ENCODE measurements at places on chromosomes 2 and 18.

GRCh38 chr2:149568138-149568537 lies 19.4 kb downstream of the MMADHC start:
- DNase-seq, result no peak

GRCh38 chr18:24817587-24818371 lies 357.3 kb downstream of the HRH4 start:
- DNase-seq, result no peak

DNA sequence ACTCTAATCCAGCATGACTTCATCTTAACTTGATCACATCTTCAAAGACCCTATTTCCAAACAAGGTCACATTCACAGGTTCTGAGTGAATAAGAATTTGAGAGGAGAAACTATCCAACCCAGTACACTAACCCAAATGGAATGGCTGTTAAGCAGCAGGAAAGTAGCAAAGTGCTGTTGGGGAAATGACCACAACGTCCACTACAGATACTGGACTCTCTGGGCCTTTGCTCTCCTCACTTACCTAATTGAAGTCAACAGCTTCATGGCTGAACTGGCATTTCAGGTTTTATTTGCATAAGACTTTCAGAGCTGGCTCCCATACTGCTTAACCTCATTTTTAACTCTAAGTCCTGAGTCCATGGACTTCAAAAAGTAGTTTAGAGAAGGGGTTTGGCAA lies 38.0 kb upstream of the ACVR2A start:
- no peak for DNase-seq

GRCh38 chr2:148259674-148260073 lies 238.8 kb downstream of the MBD5 start:
- DNase-seq, result no peak

DNA sequence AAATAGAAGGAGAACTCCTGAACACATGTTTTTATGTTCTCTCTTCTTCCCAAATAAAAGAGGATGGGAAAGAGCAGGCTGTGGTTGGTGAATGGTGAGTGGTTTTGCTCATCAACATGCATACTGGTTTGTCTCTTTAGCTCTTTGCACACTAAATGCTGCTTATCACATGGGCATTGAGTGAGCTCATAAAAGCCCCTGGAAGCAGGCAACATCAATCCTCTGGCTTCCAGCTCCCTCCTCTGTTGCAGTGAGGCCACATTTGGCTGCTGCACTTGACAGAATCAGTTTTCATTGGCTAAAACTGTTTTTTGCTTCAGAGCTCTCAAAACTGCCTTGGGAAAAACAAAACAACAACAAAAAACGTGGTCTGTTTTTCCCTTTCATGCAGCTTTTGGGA lies 1308.2 kb upstream of the NRXN1 start:
- no peak for DNase-seq

DNA sequence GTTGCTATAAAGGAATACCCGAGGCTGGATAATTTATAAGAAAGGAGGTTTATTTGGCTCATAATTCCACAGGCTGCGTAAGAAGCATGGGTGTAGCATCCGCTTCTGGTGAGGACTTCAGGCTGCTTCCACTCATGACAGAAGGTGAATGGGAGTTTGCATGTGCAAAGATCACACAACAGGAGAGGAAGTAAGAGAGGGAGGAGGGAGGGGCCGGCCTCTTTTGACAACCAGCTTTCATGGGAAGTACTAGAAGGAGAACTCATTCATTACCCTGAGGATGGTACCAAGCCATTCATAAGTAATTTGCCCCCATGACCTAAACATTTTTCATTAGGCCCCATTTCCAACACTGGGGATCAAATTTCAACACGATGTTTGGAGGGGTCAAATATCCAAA lies 386.8 kb upstream of the NETO1 start:
- no peak for DNase-seq

- no peak for DNase-seq
These were observed 130.9 kb upstream of the CAPN13 start for GRCh38 chr2:30938196-30938595.

GRCh38 chr2:26559044-26559405 lies 81.1 kb upstream of the OTOF start:
- no peak for DNase-seq

DNA sequence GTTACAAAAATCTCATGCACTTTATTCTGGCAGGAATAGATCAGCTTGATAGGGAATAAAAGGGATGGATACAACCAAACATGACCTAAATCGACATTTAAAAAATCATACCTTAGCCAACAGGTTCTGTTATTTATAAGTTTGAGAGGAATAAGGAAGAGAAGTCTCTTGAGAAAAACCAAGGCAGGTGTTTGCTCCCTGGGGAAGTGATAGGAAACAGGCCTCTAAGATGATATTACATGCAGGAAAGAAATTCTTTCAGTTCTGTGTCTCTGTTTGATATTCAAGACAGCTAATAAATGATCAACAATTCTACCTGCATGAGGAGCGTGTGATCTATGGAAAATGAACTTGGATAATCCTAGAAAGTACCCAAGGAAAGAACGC lies 184.8 kb upstream of the ZEB2 start:
- DNase-seq, result no peak

DNA sequence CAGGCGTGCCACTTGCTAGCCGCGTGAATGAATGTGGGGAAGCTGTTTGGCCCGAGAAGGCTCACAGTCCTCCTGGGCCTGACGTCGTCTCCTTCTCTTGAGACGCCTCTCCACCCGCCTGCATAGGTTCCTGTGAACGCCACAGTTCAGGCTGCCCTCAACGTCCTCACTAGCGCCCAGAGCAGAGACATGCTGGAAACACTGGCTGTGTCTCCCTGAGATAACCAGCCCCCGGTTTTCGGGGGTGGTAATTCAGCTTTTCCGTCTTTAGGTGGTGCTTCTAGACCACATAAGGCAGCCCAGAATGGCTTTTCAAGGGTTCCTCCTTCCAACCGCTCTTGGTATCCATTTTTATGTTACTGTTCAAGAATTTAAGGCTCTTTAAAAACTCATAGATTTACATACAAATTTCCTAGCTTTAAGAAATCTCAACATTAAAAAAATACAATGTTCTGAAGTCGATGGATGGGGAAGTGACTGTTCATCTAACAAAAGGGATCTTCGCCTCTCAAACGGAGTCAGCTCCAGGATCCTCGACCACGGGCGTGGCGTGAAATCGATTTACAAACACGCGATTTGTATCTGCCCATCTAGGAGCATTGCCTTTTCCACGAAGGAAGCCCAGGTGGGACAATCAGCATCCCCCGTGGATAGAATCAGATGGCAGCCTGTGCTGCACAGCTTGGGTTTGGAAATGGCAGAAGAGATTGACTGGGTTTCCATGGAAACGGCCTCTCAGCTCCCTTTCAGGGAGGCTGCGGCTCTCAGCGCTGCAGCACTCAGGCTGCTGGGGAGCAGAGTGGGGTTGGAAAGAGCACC lies 110.6 kb upstream of the PXDN start:
- DNase-seq, result peak; percentile 85

- peak; percentile 73 for DNase-seq
These were observed 61.9 kb downstream of the PPP1R1C start for GRCh38 chr2:182047544-182047943.

- DNase-seq, result peak; percentile 48
These were observed 1321.6 kb upstream of the ACVR2A start for GRCh38 chr2:146523196-146523595.

DNA sequence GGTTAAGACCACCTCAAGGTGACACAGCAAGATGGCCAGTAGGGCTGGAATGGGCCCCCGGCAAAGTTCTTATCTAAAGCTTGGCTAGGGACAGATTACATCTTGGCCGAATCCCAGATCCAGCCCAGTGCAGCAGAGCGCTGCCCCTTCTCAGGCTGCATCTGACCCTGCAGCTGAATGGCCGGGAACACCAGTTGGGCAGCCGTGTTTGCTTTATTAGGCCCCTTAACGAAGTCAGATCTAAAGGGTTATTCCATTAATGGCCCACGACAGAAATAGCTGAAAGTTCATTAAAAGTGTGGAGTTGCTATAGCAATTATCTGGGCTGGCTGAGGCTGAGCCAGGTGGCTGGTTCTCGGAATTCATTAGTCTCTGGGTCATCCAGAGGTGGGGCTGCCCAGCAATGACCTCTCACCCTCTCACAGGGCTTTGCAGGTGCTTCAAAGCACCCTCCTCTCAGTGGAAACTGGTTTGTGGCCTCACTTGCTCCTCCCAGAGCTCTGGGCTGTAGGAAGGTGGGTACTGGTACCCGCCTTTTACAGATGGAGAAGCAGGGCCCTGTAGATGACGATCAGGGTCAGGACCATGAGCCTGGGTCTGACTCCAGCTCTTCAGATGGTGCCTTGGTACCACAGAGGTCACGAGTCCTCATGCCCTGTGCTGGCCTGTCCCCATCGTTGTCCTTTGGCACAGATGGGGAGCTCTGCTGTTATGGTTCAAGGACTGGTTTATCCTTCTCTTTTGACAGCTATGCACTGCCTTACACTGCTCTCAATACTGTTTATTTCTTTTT lies 68.8 kb downstream of the EMX1 start:
- no peak for DNase-seq

GRCh38 chr2:196012314-196012713 lies 56.3 kb downstream of the DNAH7 start:
- no peak for DNase-seq

DNA sequence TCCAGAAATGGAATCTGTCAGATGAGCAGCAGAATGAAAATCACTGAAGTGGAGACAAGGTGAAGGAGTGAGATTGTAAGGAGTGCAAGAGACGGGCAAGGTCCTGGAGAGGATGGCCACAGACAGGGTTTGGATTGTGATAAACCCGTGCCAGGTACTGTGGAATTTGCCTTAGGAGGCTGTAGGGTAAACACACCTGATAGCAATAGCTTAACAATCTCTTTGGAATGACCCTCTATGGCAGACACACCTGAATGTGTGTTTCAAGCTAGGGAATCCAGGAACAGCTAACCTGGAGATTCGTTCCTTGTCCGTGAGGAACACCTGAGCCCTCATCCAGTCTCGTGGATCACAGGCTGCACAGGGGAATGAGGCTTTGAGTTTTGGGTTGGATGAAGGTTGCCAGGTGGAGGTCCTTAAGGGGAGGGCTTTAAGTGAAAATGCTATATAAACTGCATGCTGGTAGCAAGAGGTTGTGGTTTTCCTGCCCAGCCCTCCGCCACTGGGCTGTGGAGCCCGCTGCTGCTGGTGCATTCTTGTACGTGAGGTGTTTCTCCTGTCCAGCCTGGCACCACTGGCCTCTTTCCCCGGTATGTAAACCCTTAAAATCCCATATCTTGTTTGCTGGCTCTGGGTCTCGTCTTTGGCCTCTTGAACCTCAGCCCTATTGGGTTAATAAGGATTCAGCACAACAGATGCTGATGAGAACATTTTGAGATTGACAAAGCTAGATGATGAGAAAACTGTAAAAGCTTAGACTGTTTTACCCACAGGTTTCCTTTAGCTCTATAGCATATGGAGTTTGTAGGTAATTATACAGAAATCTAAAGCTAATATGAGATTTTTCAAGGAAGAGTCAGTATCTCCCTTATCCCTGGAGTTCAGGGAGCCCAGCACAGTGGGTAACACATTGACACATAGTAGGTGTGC lies 117.9 kb downstream of the ARHGAP15 start:
- DNase-seq, result no peak

- no peak for DNase-seq
These were observed 12.8 kb upstream of the MAP3K20 start for GRCh38 chr2:173062801-173063200.

- DNase-seq, result no peak
These were observed 27.2 kb upstream of the FRZB start for GRCh38 chr2:182893666-182894065.

- DNase-seq, result no peak
These were observed 172.3 kb downstream of the CDH2 start for GRCh38 chr18:28004606-28005005.

DNA sequence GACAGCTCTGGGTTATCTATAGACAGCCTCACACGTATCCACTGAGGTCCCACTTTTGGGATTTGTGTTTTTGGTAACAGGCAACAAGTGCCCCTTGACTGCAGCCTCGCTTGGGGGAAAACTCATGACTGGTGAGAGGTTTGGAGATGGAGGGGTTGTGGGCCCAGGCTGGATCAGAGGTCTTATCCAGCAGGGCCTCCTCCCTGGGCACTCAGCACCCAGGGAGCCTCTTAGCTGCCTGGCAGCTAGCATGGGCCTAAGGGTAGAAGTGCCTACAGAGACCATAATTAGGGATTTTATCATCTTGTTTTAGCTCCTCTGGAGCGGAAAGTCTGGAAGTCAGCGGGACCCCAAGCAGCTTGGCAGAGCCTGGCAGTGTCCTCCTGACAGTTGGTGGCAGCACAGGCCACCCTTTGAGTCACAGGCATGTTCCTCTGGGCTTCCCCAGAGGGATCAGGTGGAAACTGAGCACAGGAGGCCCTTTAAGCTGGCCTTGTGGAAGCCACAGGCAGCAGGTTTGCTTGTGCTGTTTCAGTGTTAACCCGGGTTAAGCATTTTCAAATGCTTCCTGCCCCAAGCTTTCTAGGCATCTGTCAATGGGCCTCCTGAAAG lies 143.1 kb downstream of the KCTD1 start:
- peak; percentile 27 for DNase-seq

GRCh38 chr18:23038712-23039111 lies 96.6 kb upstream of the CABLES1 start:
- no peak for DNase-seq

DNA sequence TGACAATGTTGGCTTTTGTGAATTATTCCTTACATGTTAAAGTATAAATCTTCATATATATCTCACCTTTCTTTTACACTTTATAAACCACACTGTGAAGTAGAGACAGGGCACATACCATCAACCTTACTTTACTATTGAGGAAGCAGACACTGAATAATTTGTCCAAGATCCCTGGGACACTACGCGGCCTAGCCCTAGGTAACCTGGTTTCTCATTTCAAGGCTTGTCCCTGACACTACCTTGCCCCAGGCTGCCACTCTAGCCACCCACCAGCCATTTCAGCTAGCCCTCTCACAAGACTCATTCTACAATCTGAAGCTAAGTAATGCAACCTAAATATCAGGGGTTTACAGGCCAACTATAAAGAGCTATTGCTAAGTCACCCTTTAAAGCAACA lies 26.7 kb downstream of the CCDC93 start:
- no peak for DNase-seq

GRCh38 chr2:69499242-69499641 lies 62.0 kb upstream of the NFU1 start:
- no peak for DNase-seq

- DNase-seq, result no peak
These were observed 9.1 kb downstream of the RESP18 start for GRCh38 chr2:219323434-219323833.

- DNase-seq, result no peak
These were observed 47.2 kb downstream of the MEP1B start for GRCh38 chr18:32237049-32237448.

GRCh38 chr2:166074430-166074829 lies 53.4 kb downstream of the SCN1A start:
- DNase-seq, result peak; percentile 97

DNA sequence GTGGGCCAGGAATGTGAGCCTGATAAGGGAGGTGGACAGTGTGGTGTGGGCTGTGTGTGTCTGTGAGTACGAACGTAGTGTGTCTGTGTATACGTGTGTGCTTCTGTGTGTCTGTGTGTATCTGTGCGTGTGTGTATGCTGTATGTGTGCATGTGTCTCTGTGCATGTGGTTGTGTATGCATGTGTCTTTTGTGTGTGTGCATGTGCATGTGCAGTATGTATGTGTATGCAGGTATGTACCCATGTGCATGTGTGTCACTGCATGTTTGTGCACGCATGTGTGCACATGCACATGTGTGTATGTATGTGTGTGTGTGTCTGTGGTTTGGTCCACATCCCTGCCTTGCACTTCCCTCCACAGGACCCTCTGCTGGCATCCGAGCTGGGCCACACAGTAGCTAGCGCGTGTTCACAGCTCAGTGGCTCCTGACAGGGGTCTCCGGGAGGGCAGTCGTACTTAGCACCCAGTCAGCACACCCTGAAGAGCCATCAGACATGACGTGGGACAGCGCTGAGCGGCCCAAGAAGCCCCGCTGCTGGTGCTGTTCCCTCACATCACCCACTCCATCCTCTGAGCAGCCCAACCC lies 114.3 kb downstream of the CELF4 start:
- no peak for DNase-seq

- DNase-seq, result peak; percentile 18
These were observed 50.3 kb downstream of the SH2D6 start for GRCh38 chr2:85468704-85469349.

Data from NCI-H1105 treated with DMSO at 0.1 percent for 48 hours (cell line).